ENCODE measurements at places on chromosomes 1 and 21.

DNA sequence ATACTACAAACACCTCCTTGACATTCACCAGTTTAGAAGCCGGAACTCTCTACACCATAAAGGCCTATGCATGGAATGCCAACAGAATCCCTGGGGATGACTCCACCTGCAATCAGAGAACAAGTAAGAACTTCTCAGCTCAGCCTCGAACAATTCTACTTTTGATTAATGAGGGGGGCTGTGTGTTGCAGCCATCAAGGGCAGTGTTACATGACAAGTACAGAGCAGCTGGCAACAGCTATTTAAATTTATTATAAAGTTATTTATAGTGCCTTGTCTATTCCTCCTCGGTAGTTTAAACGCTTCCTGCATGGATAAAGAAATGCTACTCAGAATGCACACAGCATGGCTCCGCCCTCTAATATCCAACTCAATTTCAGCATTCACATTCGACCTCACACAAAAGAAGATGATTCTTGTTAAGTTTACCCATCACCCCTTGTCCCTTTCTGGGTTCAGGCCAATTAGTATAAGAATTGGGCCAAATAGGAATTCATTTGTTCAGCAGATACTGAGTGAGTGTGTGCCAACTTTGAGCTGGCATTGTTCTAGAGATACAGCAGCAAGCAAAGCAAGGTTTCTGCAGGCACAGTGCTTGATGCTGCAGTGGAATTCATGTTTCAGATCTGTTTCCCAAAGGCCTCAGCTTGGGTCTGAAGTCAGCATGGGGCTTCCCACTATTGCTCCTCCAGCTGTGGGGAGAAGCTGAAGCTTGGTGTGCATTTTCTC, 6.4 kb downstream of the FNDC7 start:
- no peak for DNase-seq

DNA sequence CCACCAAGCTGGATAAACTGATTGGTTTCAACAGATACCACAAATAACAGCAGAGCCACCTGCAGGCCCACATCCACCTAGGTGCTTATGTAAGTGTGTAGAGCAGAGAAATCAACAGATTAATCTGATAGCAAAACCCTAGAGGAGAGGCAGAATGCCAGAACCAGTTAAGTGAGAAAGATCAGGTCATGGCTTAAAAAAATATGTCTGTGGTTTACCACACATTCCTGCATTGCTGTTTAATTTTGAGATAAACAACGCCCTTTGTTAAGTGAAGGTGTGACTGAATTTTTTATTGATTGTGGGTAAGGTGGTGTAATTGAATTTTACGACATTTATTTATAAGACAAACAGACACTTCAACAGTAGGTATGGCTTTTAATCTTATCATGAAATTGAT, 21.2 kb downstream of the CRNN start:
- no peak for DNase-seq

GRCh38 chr1:65812065-65812464, 19.4 kb downstream of the PDE4B start:
- peak; percentile 11 for DNase-seq

DNA sequence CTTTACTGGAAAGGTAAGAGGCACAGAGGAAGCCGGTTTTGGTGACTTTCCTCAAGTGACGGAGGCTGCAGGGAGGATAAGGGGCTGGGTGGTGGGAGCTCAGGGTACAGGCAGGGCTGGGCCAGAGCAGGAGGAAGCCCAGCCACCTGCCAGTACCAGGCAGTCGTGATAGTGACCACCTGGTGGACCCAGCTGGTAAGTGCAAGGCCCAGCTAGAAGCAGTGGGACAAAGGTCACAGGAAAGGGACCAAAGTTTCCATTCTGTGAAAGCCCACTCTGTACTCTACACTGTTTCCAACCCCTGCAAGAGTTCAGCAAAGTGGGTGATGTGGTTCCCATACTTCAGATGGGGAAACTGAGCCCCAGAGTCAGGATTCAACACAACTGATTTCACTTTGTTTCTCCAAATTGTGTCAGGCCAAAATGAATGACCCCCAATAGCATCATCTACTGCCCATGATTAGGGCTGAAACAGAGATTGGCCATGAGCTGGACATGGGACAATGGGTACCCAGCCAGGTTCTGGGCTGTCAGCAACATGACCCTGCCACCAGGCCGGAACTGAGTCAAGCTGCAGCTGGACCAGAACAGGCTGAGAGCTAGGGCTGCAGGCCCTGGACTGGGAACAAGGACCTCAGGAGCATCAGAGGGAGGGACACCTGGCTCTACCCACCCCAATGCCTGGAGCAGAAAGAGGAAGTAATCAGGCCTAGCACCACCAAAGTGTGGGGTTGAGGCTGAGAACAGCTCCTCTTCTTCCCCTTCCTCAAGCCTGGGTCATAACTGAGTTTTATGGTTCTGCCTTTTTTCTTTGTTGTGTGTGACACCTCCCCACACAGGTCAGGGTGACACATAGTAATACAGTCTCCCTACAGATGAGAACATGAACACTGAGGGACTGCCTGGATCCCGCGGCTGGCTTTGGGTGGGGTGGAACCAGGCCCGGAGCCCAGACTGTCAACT, 50.2 kb downstream of the KCNN3 start:
- no peak for DNase-seq

DNA sequence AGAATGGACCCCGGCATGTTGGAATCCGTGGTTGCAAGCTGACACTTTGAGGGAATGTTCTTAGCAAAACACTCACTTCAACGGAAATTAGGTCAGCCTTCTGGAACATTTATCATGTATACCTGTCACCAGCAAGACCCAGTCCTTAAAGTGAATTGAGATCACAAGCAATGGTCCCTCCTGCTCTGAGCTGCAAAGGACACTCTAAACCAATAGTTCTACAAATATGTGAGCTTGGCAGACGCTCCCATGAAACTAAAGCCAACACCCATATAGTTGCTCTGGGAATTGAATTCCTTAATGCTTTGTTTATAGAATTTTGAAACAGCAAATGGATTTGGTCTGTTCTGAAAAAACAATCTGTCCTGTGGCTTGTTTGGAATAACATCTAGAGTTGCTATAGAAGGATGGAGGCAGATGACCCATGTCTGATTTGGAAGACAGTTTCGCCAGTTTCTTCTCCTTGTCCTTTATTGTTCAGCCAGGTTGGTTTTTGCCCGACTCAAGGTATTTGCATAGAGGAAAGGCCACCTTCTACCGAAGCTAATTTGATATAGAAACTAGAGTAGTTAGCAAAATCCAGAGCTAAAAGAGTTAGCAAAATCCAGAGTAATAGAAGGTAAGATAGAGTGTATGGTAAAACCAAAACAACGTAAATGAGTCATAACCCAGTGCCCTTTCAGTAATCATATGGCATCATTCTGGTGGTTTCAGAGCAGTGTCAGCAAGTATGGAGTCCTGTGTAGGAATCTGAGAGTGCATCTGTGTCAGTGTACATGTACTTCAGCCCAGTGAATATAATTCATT, 236.2 kb downstream of the NFIA start:
- DNase-seq, result no peak

DNA sequence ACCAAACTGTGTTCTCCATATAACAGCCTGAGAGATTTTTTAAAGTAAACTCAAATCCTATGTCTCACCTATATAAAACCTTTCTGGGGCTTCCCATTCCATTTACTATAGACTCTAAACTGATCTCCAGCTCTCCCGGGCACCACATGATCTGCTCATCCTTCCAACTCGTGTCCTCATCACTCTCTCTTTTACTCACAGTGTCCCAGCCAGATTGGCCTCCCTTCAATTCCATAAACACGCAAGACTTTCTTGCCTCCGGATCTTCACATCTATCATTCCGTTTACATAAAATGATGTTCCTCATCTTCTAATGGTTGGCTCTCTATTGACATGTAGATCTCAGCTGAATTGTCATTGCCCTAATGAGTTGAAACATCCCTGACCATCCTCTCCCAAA, 59.4 kb downstream of the ZNF697 start:
- no peak for DNase-seq

DNA sequence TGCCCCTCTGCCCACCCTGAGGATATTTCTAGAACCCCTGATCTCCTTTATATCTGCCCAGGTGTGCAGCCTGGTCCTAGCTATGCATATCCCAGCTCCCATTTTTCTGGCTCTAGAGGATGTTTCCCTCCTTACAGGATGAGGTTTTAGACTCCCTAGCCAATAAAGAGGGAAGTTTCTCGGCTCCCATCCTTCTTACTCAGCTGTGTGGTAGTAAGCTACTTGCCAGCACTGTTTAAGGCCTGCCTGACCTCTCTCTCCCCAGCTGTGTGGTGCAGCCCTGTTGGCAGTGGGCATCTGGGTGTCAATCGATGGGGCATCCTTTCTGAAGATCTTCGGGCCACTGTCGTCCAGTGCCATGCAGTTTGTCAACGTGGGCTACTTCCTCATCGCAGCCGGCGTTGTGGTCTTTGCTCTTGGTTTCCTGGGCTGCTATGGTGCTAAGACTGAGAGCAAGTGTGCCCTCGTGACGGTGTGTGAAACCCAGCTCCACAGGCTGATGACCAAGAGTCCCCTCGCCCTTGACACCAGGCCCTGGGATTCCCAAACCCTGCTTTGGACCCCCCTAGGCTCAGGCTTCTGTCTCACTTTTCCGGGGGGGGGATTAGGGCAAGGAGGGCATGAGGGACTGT, 7.8 kb upstream of the P3R3URF start:
- no peak for DNase-seq

DNA sequence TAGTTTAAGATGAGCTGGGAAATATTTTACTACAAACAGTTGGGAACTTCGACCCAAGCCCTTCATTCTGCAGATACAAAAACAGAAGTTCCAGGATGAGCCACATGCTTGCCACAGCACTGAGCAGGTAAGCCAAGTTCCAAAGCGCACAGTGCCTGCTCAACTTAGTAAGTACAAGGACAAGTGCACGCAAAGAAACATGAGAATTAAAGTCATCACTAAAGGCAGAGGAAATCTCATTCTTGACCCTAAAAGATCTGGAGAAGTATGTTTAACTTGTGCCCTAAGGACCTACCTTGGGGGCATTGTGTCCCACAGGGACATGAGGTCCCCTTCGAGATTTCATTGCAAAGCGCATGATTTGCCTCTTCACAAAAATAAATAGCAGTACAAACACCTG, 1.2 kb upstream of the UBAP2L start:
- no peak for DNase-seq

GRCh38 chr1:94549706-94550105, 8.1 kb upstream of the F3 start:
- no peak for DNase-seq

DNA sequence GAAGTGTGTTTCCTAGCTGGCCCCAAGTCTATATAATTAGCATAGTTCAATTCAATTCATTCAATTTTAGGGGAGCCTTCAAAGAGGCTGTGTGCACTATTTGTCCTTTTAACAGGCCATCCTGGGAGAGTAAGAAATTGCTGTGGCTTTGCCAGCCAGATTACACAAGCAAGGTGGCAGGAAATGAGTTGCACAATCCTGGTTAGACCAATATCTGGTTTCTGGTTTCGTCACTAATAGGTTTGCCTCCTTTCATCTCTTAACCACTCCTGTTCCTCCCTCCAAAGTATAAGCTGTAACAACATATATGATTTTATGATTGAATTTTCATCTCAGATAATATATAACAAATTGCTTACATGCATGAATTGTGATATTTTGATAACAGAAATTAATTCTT, 84.1 kb upstream of the NEGR1 start:
- no peak for DNase-seq

- peak; percentile 94 for DNase-seq
Measured at GRCh38 chr1:1200876-1201810, 5.2 kb downstream of the TNFRSF18 start.

DNA sequence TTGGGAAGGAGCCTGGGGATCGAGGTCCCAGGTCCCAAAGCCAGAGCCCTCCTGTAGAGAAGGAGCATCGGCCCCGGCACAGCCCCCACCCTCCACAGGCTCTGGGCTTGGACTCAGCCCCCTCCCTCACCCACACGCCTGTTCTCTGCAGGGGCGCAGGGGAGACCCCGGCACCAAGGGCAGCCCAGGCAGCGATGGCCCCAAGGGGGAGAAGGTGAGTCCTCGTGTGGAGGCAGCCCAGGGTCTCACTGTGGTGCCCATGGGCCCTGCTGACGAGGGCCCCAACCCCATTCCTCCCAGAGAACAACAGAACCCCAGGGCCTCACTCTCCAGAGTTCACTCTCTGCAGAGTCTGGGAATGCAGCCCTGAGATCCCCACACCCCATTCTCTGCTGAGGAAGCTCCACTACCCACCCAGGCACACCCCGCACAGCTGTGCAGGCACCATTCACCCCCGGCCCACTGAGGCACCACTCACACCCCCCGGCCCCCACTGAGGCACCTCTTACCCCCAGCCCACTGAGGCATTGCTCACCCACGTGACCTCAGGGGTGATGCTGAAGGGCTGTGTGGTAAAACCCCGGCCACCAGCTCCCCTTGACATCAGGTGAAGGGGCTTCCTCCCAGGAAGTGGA, 21.8 kb downstream of the COL6A2 start:
- DNase-seq, result peak; percentile 0

GRCh38 chr1:237786066-237786719, 104.5 kb downstream of the ZP4 start:
- DNase-seq, result no peak

DNA sequence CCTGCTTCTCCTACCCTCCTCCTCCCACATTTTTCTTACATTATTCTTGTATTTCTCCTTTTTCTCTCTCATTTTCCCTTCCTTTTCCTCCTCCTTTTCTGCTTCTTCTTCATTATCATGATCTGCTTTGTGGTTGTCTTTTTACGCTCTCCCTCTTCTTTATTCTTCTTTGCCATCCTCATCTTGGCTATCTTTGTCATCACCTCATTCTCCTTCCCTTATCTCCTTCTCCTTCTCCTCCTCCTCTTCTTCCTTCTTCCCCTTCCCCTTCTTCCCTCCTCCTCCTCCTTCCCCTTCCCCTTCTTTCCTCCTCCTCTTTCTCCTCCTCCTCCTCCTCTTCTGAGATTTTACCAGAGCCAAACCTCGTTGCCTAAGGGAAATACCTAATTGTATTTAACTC, 30.5 kb downstream of the RNF187 start:
- no peak for DNase-seq

DNA sequence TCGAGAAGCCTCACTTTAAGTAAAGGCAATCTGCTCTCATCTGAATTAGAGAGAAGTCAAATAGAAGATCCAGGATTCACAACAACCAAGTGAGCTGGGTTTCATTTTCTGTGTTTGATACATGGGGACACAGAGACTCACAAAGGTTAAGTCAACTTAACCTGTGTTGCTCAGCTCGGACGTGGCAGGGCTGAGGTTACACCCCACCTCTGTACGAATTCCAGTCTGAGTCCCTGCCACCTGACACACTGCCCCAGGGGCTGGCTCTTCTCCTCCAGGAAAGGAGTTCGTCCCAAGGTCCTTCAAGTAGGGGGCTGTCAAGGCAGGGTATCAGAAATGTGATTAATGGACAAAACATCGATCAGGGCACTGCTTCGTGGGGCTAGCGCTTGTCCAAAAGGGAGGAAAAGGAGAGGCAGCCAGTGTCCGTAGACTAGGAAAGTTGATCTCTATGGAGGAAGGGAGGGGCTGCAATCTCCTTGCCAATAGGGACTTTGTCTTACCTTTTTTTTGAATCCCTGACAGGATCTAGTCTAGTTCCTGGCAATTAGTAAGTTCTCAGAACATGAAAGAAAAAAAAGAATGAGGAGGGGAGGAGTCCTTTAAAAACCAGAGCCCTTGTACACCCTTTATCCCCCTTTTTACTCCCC, 116.4 kb downstream of the CNIH3 start:
- DNase-seq, result no peak

All from stimulated activated CD4-positive, alpha-beta T cell treated with anti-CD3 and anti-CD28 coated beads, Interleukin-4, amount 100 ng/mL, for 4 hours (primary cell).